ENCODE measurements at places on chromosomes 3 and 15.
A peak's percentile ranks its signal among the peaks of the same experiment; 100 is the strongest.

GRCh38 chr3:127781411-127782001, 40.8 kb downstream of the MGLL start:
- no peak for DNase-seq

DNA sequence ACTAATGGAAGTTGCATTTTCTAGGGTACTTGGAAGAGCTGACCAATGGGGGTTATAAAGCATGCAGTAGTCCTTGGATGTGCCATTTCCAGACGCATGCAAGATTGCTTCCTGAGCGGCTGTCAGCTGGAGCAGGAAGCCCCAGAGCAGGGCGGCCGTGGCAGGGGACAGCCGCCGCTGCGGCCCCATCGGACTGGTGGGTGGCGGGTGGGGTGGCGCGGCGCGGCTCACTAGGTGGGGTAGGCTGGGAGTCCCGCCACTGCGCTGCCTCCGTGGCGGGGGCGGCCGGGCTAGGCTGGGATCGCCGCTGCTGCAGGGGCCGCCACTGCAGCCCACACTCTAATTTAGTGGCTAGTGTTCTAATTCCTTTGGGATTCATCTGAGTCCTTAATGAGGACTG, 56.5 kb upstream of the FGF7 start:
- DNase-seq, result no peak

- no peak for DNase-seq
Observed at GRCh38 chr15:84714821-84715220, 1.1 kb downstream of the SEC11A start.

DNA sequence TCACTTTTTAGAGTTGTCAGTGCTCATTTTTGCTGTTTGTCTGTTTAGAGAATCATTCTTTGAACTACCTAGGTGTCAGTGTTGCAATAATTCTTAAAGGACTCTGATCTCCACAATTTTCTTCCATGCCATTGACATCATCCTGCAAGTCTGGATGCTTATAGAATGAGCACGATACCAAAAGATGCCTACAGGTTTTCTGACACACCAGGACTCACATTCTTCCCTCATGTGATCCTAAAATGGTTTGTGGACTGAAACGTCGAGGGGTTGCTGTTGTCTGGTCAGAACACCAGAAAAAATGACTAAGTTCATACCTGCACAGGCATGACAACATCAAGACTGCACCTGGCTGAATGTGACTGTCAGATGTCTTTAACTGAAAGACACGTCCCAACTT, 95.9 kb downstream of the SEMA5B start:
- no peak for DNase-seq

DNA sequence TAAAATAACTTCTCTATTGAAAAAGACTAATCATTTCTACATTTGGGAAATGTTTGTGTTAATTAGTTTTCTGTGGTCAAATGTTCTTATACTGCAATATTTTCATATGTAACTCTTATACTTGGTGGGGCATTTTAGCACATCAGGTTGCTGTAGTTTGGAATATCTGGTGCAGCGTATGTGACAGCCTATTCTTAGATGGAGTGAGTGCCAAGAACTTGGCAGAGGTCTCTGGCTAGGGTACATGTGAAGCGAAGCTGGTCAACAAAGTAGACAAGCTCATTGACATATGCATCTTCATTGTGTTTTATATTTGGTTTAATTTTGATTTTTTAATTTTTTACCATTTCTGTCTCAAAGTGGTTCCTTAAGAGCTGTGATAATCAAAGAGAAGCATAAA, 53.2 kb downstream of the CHAC1 start:
- no peak for DNase-seq

DNA sequence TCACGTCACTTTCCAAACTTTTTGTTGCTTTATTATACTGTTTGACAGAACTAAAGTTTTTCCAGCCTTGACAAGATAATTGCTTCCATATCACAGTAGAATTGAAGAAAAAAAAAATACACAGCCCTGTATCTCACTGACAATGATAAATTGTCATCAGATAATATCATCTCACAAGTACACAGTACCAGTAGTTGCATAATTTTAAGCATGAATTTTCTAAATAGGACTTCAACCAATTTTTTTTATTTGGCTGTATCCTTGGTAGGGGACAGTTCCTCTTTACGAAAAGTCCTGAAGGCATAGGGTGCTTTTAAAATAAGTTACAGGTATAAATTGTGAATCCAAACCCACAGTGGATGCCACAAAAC, 230.7 kb downstream of the ATP8B4 start:
- no peak for DNase-seq

- no peak for DNase-seq
Observed at GRCh38 chr15:67240235-67241131, 14.0 kb downstream of the AAGAB start.

GRCh38 chr3:55823829-55824228, 336.7 kb upstream of the WNT5A start:
- no peak for DNase-seq

- no peak for DNase-seq
Observed at GRCh38 chr15:70474471-70475406, 288.6 kb downstream of the UACA start.

DNA sequence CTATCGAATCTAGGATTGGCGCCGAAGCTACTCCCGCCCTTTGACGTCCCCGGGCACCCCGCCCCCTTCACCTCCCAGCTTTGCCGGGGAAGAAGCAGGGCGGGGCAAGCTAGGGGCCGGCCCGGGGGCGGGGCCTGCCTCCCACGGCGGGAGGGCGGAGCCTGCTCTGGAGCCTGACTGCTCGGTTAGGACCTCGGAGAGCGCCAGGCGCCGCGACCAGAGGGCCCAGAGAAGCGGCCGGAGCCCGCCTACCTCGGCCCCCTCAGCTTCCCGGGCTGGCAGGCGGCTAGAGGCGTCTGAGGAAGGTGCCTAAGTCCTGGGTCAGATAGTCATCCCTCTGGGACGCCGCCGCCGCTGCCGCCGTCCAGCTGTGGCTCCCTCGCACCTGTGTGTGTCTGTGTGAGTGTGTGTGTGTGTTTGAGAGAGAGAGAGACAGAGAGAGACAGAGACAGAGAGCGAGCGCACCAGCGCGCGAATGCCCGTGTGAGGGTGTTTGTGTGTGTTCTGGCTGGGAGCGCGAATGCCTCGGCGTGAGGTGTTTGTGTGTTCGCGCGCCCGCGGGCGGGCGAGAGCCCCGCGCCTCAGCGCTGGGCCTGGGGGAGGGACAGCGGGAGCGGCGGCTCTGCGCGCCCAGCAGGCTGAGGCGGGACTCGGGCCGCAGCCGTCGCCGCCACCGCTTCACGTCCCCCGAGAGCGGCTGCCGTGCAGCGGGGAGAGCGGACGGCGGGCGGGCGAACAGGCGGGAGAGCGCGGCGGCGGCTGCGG, at the start of gene STXBP5L:
Gene STXBP5L (plus strand): TSS at position 176 of the 765 bp plus-strand sequence. CDS start 1,374 bp downstream, outside the sequence.
- DNase-seq, result peak; percentile 99

DNA sequence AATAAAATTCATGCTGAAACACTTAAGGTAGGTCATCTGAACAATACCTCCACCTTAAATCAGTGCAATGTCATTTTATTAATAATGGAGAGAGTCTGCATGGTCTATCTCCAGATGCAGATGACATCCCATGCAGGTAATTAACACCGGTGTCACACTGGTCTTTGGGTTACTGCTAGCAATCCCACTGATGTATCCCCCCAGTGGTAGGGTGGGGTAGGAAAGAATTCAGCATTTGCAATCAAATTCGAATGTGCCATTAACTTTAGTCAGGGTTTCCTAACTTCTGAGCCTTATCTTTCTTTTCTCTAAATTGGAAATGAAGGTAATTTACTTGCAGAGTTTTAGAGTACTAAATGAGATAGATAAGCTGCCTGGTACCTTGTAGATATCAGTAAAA, 44.4 kb downstream of the KIF15 start:
- DNase-seq, result no peak

DNA sequence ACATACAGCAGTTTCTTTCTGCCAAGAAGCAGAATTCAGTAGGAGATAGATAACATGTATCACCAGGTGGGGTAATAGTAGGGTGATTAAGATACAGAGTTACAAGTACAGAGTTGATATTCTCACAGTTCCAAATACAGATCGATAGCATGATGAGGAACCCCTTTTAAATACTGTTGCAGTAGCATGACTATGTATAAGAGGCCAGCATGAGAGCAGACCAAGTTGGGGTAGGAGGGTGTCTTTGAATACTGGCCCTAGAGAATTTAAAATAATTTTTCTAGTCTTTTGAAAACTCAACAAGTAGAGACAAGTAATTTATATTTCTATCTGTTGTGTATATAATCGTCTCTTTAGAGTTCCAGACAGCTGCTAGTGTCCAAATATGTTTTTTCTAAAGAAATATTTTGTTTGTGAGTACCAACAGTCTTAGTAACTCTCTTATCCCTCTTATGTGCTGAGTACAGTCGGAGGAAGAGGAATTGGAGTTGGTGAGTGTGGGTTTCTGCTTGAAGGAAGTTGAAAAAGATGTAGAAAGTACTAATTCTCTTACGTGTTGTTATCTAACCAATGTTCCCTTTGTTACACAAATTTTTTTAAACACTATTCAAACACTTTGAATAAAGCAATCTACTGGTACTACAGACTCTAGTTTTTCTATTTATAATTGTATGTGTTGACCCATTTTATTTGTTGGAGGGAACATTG, 30.2 kb downstream of the LYSMD4 start:
- no peak for DNase-seq

DNA sequence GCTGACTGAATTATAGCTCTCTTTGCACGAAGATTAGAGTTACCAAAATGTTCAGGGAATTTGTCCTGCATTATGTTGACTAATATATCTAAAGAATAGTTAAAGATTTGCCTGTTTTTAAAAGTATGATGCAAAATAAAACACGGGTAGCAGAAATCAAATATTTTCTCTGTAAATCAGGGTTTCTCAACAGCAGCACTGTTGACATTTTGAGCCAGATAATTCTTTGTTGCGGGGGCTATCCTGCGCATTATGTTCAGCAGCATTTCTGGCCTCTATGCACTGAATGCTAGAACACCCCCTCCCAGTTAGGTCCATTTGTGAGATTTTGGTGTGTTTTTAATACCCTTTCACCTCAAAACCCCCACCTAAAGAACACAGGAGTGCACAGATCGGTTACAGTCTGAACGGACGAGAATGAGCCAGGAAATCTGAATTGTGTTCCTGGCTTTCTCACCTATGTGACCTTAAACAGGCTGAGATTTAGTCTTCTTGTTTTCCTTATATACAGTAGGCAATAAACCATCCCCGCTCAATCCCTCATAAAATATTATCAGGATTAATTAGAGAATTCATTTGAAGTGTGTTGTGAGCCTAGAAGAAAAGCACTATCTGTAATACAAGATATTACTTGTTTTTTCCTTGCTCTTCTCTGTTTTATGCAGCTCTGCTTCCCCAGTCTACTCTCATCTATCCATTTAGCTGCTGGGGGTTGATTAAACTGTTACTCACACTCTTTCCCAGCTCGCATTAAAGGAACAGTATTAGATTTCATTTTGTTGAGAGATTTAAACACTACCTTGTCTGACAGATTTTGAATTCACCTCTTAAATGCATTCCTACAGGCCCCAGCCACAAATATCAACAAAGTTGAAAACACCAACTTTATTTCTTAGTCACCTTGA, 247.5 kb upstream of the GOLIM4 start:
- no peak for DNase-seq

- DNase-seq, result no peak
Observed at GRCh38 chr3:31999907-32000439, 18.4 kb downstream of the ZNF860 start.

GRCh38 chr3:127015282-127016042, 32.5 kb downstream of the PLXNA1 start:
- DNase-seq, result no peak

- DNase-seq, result peak; percentile 20
Observed at GRCh38 chr3:71063773-71064290, 519.7 kb downstream of the FOXP1 start.

DNA sequence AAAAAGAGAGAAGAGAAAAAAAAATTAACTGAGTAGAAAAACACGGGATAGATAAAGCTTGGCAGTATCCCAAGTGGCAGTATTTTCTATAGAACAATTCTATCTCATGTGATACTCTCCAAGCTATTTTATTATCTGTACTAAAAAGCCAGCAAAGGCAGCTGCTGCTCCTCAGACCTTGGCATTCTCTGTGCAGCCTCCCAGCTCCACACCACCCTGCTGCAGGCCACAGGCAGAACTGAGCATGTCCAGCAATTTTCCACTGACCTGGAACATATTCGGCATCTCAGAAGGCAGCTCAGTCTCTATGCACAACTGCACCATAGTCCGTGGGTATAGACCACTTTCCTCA, 1161.4 kb downstream of the IGSF11 start:
- DNase-seq, result no peak

GRCh38 chr15:37907136-37907535, 27.3 kb upstream of the TMCO5A start:
- DNase-seq, result no peak

DNA sequence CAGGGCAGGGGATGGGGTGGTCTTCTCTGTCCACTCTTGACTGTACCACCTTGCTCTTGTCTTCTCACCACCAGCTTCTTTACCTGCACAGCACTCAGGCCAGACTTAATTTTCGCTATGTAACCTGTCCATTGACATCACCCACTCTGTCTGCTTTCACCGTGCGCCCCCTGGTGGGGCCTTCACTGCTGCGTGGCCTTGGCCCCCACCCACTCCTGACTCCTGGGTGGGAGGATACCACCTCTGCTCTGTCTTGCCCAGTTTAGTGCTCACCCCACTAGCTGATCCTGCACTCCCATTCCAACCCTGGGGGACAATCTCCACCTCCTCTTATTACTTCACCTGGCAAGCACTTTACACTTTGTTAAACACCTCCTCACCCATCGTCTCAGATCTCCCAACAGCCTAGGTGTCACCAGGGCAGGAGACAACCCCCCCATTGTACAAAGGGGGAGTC, 17.7 kb downstream of the PTH1R start:
- peak; percentile 78 for DNase-seq

DNA sequence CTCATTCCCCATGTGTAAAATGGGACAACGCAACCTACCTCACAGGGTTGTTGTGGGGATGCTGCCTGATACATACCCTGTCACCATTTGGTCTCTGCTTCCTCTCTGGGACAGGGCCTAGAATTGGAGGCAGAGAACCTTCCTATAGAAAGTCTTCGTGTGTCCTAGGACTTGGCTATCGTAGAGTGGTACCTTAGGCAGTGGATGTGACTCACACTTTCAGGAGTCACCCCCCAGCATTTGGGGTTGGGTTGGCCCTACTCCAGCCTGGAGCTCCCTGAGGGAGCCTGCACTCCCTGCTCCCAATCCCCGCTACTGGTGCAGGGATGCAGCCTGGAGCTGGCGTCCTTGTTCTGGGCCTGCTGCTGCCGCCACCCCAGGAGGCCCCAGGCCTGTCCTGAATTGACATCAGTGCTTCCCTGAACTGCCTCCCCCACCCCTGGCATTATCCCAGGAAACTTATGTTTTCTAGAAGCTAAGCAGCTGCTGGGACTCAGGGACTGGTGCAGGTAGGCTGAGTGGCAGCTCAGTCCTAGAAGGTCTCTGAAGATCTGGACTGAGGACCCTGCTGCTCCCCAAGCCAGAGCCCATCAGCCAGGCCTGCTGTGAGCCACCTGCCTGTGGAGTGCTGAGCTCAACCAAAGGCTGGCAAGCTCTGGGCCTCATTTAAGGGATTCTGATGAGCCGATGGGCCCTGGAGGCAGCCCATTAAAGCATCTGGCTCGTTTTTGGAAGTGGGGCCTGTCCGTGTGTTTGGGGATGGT, 9.9 kb downstream of the C15orf39 start:
- no peak for DNase-seq

- no peak for DNase-seq
Observed at GRCh38 chr15:64383760-64384159, 2.5 kb upstream of the PCLAF start.

GRCh38 chr3:174822320-174822719, 36.8 kb upstream of the NAALADL2 start:
- DNase-seq, result no peak

GRCh38 chr3:15159501-15160136, 46.4 kb upstream of the CAPN7 start:
- DNase-seq, result no peak

GRCh38 chr3:156108616-156109015, 11.8 kb upstream of the KCNAB1 start:
- no peak for DNase-seq
